ENCODE measurements at places on chromosomes 7 and 10.
A peak's percentile ranks its signal among the peaks of the same experiment; 100 is the strongest.

GRCh38 chr7:106818736-106819135 is 46.3 kb upstream of the PIK3CG start:
- DNase-seq, result no peak

DNA sequence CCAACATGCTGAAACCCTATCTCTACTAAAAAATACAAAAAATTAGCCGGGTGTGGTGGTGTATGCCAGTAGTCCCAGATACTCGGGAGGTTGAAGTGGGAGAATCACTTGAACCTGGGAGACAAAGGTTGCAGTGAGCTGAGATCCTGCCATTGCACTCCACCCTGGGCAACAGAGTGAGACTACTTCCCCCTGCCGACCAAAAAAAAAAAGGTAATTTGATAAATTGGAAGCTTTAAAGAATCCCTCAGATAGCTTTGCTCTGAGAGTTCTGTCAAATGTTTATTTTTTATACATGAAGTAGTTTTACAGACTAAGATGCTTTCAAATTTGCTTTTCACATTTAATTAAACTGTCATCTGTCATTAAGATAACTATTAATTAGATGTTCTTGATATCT is 563.3 kb upstream of the LRRTM3 start:
- DNase-seq, result no peak

DNA sequence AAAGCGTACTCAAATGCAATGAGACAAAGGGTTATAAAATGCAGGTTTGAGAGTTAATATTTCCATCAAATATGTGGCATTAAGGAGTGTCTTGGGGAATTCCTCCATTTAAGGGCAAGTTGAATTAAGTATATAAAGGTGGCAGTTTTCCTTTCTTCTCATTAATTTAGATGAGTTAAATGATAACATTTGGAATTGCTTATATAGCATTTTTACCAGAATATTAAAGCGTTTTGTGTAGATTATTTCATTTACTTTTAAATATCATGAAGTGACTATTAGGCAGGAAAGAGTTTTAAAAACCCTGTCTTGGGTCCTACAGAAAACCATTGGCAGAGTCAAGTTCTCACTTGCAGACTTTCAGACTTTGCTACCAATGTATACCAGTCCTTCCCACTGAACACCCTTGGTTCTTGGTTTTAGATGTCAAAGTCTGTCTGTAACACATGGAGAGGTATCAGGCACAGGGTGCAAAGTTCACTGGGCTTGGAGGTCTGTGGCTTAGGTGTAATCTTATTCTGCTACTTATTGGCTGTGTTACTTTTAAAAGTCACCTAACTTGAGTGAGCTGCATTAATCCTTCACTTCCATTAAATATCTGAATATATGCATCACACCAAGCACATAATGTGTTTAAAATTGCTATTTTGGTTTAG is 51.0 kb downstream of the ASB4 start:
- no peak for DNase-seq

DNA sequence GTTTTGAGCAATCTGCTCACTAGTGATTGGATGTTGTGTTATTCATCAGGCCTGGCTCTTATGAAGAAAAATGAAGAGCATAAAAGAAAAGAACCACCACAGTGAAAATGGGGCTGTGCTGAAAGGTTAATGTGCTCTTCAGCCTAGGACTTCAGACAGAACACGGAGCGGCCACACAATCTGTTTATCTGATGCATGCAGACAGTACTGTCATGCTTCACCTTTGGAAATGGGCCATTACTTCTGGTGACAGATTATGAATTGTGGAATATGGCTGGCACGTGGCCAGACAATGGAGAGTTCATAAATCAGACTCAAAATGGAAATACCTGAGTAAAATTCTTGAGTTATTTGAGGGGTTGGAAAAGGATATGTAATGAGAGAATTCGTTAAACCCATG is 86.0 kb upstream of the NOBOX start:
- DNase-seq, result no peak

DNA sequence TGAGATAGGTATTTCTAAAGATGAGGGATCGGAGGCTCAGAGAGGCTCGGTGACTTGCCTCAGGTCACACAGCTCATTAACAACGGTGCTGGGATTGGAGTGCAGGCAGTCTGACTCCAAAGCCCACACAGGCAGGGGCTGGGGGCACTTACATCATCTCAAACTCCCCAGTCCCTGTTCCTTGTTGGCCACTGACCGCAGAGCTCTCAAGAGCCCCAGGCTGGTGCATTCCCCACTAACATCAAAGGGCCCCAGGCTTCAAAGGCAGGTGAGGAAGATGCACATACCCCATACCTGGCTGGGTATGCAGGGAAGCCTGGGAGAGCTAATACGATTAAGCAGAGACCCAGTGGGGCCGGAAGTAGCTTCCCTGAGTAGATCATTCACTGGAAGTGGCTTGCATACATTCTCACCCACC is 13.7 kb upstream of the NODAL start:
- no peak for DNase-seq

DNA sequence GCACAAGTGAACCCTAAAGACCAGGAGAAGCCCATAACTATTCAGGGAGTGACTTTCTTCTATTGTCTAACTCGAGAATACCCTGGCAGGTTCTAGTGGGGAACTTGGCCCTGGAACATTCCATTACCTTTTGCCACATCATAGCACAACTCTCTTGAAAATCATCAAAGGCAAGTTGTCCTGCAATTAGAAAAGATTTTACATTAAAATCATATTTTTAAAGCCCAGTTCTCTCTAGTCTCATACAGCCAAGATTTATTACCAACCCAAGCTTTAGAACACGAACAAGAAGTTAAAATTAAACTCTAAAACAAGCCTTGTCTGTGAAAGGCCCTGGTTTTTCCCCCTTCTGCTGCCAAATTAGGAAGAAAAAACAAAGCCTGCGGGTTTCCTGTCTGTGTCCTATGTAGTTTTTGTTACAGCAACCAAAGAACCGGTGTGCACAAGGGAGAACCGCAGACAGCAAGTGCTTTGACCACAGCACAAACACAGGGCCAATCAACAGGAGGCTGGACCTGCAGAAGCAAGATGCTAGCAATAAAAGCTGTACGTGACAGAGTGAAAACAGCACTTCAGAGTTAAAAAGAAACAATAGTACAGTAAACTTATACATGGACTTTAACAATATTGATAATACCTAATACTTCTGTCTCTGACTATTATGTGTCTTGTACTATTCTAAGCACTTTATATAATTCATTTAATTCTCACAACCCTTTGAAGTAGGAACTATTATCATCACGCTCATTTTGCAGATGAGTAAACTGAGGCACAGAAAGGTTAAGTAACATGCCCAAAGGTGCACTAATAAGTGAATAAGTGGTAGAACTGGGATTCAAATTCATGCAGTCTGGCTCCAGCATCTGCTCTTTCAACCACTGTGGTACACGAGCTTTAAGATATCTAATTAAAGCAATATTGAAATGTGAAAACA is 65.8 kb downstream of the STK17A start:
- no peak for DNase-seq

GRCh38 chr7:149474309-149475120 is 13.7 kb upstream of the ZNF777 start:
- peak; percentile 17 for DNase-seq

DNA sequence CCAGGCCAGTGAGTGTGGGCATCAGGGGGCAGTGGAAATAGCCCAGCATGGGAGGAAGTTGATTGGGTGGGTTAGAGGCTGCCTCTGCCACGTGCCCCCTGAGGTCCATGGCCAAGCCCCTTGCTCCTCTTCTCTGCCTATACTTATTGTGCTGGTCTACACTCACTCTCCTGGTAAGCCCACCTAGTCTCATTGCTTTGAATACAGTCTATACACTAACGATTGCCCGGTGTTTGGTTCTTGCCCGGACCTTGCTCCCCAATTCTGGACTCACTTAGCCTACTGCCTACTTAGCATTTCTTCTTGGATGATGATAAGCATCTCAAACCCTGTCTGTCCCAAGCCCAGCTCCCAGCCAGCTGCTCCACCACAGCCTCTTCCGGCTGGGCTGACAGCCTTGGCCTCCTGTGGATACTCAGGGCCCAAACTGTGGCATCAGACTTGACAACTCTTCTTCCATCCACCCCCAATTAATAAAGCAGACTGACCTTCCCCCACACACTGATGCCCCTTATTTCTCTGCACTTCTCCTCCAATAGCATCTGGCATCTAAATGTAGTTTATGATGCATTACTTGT is 10.1 kb downstream of the LRRC18 start:
- no peak for DNase-seq

GRCh38 chr10:48705401-48705938 is 20.8 kb downstream of the WDFY4 start:
- DNase-seq, result no peak

- DNase-seq, result no peak
Measured at GRCh38 chr7:50227726-50228125, 76.8 kb upstream of the IKZF1 start.

- no peak for DNase-seq
Measured at GRCh38 chr10:76089556-76090180, 658.2 kb downstream of the LRMDA start.

DNA sequence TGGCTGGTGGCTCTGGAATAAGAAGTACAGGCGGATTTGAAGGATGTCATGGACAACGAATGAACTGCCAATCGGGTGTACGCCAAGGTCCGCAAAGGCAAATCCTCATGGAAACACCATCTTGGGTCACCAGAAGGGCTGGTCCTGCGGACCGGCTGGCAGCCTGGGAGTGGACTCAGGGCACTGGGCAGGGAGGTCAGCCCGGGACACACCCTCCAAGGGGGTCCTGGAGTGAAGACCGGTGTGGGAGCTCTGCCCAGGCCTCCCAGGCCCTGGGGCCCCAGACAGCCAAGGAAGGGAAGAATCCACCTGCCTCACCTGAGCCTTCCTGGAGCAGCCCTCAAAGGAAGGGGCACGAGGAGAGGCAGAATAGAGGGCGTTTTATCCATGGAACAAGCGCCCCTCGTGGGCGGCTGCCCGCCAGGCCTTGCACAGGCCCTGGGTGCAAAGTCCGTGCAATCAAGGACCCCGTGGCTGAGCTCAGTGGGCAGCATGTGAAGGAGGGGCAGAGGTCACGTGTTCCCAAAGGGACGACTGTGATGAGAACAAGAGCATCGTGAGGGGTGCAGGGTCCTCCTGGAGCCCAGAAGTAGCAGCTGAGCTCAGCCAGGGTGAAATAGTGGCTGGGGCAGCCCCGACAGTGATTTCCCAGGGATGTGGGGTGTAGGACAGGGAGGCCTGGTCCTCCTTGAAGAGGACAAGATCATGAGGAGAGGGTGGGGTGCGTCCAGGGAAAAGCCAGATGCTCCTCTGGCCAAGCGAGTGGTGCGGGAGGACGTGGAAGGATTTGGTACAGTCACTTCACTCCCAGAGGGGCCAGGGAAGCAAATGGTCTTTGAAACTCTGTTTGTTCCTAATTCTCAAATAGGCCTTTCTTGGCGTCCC is 105.2 kb downstream of the TCERG1L start:
- DNase-seq, result no peak

DNA sequence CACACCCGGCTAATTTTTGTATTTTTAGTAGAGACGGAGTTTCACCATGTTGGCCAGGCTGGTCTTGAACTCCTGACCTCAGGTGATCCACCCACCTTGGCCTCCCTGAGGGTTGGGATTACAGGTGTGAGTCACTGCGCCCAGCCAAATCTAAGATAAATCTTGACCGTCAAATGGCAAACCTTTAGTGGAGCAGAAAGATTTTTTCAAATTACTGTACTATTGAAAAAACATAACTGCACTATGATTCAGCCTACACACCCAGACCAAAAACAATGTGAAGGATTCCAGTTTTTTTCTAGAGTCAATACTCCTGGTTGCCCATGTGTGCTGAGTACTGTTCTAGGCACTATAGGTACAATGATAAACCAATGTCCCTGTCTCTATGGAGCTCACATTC is 33.9 kb upstream of the SVIL start:
- DNase-seq, result no peak

DNA sequence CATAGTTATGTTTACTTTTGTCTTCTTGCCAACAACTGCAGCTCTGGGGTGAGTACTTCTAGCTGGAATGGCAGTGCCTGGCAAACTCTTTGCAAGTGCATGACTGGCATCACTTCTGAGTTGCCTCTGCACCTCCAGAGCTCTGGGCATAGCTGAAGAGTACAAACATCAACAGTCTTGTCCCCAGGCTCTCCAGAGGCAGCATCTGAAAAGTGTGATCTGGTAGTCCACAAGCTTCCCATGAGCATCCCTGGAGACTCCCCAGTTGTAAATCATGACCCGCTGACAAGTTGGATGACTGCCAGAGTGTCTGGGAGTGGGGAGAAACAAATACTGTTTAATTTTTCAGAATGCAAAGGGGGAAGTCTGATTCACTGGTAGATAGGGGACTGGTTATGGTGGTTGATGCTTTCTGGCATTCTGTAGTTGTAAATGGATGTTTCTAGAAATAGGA is 138.9 kb upstream of the CDK13 start:
- no peak for DNase-seq

- DNase-seq, result no peak
Measured at GRCh38 chr10:79938728-79939406, 10.0 kb downstream of the SFTPD start.

DNA sequence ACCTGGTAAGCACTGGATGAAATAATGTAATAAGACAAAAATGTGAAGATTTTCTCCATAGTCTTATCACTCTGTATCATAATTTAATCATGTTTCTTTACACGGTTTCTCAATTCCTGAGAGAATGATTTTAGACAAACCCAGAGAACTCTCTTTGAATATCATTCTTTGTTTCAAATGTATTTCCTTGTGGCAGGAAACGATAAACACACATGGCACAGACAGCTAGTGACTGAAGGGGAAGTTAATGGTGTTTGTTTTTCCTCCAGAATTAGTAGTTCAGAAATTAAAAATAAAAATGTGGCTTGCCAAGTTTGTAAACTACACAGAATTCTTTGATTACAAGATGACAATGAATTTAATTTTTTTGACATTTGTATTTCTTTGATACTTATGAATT is 163.7 kb upstream of the PRPS1L1 start:
- DNase-seq, result no peak

GRCh38 chr10:12566161-12567115 is 217.1 kb downstream of the CAMK1D start:
- DNase-seq, result no peak

DNA sequence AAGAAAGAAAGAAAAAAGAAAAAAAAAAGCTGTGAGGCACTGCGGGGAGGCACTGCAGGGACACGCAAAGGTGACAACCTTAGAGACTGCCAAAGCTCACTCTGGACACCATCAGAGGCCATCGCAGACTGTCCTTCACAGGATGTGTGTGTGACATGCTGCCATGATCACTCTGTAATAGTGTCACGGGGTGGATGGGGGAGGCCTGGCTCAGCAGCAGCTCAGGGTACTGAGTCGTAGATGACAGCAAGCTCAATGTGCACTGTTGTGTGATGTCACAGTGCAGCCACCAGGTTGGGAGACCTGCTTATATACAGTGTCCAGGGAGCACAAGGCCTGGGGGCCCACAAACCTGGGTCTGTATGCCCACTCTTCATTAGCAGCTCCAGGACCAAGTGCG is 83.3 kb downstream of the SLIT1 start:
- no peak for DNase-seq

GRCh38 chr7:18496341-18496700 is 772 bp downstream of the HDAC9 start:
- no peak for DNase-seq

Data from erythroblast (primary cell).